ENCODE measurements at places on chromosomes 3 and 15.

DNA sequence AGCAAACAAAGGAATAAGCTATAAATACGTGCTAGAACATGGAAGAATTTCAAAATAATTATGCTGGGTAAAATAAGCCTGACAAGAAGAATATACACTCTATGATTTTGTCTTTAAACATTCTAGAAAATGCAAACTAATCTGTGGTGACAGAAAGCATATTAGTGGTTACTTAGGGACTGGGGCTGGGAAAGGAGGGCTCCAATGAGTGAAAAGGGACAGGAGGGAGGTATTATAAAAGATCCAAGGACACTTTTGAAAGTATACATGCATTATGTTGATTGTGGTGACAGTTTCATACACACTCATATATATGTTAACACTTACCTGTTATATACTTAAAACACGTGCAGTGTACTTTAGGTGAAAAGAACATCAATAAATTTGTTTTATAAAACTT, 23.0 kb downstream of the MYH15 start:
- DNase-seq: no peak

DNA sequence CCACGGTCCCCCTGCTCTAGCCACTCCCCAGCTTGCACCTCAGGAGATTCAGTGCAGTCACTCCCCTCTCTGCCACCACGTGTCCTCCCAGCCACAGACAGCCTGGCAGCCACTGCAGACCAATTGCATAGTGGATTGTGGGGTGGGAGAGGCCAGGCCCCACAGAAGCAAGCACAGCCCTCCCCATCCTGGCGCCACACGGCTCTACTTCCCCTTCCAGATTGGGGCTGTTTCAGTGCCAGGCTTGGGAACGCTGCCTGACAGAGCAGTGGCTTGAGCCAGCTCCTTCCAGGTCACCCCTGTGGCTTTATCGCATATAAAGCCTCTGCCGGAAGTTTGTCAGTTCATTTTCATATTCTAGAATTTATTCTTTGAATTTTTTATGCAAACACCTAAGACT, 90.7 kb downstream of the TMEM266 start:
- DNase-seq: peak; percentile 41

DNA sequence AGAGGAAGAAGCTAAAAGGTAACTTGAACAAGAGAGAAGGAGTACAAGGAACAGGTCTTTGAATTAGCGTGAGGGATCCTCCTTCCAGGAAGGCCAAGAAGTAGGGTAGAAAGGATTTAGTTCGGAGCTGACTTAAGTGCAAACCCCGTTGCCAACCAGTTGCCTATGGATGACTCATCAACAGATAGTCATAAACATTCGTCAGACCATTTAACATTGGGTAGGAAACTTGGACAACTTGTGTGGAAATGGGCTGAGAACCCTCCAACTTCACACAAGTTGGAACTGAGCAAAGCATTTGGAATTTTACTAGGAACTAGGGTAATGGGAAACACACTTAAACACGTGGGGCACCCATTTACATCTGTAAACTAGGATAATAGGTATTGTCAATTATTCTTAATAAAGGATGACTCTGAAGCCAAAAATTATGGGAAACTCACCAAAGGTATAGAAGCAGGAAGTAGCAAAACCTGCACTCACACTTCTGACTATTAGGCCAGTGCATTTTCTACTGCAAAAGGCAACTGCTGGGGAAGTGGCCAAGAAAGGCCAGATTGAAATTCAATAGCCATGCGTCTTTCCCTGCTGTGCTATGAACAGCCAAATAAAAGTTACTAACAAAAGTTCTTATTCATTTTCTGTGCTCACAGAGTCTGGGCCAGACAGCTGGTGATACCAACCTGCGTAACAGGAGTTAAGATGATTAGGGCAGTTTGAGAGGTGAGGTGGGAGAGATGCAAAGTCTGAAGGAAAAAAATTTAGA, 174.5 kb upstream of the TMC3 start:
- peak; percentile 13 for DNase-seq

GRCh38 chr3:141646760-141647561, 91.1 kb upstream of the RNF7 start:
- DNase-seq: no peak

DNA sequence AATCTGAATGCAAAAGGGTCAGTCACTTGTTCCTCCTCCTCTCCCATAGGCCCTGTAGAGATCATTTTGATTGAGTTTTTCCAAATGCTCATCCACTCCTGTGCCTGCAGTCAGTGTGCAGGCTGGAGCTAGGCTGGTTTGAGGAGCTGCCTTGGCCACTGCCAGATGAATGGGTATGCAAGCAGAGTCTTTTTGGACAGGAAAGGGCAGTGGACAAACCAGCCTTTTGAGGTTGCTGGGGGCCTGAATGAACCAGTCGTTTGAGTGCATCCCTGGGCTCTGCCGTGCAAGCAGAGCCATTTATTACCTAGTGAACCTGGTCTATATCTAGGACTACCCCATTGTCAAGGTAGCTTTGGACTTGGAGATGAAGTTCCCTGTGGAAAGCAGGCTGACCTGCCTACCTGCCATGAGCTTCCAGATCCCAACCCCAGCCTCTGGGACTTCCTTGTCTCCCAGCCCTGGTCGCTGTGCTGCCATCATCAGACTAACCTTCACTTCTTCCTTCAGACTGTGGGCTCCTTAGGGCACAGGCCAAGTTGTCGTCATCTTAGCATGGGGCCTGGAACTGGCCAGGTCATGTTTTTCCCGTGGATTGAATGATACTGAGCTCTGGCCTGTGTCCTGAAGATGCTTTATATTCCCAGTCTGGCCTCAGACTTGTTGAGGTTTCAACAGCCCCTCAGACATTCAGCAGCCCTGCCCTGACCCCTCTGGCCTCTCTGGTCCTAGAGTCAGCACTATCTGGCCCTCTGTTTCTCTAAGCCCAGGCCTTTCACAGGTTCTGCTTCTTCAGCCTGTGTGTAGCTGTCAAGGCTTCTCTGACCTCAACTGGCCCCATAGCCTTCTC, 55.5 kb upstream of the PRR23C start:
- DNase-seq: no peak

DNA sequence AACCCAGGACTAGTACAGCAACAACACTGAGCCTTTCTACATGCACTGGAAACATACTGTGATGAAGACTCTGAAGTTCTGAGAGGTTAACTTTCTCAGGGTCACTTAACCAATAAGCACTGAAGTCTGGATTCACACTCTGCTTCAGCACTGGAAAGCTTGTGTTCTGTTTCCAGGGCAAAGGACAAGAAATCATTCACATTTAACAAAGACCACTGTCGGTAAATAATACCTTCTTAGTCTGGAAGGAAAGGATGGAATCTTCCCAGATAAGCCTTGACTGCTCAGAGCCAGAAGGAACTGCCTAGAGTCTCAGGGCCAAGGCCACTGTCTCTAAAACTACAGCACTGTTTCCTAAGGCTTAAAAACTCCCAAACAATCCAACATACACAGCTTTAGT, 4.3 kb upstream of the GLYCTK start:
- no peak for DNase-seq

GRCh38 chr15:57405133-57405532, 28.8 kb downstream of the CGNL1 start:
- DNase-seq: no peak

- no peak for DNase-seq
These were observed 218.9 kb downstream of the SV2B start for GRCh38 chr15:91318931-91319330.

GRCh38 chr3:140128631-140129030, 193.6 kb downstream of the CLSTN2 start:
- peak; percentile 44 for DNase-seq

- no peak for DNase-seq
These were observed 396.4 kb downstream of the NLGN1 start for GRCh38 chr3:173793963-173794362.

DNA sequence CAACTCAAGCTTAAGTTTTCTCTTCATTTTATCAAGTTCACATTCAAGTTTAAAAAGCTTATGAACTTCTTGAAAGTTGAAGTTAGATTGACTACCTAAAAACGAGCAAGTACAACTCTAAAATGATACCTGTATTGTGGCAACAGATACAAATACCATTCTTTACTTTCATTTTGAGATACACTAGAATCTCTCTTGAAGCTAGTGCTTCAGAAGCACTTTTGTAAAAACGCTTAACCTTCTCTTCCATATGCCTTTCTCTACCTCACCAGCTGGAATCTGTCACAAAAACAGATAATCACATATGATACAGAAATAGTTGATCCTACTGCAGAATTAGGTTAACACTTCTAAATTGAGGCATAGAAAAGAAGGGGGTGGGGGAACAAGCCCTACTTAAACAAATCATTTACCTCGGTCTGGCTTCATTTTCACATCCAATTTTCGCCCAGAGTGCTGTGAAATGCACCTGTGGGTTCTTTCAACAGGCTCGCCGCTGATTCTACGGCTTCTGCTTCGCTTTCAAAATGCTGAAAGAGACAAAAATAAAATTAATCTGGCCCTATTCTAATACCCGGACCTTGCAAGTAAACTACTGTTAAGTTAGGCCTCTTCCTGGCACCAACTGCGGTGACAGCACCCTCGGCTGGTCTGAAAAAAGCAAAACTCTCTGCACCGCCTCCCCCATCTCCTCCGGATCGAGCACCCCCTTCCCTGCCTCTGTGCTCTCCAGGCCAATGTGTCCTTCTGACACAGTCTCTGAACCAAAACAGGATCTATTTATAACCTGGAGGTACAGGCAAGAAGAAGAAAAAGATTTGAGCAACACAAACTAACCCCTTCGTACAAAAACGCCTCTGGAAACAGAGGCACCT, 1.4 kb downstream of the ATOSA start:
- DNase-seq: peak; percentile 54

DNA sequence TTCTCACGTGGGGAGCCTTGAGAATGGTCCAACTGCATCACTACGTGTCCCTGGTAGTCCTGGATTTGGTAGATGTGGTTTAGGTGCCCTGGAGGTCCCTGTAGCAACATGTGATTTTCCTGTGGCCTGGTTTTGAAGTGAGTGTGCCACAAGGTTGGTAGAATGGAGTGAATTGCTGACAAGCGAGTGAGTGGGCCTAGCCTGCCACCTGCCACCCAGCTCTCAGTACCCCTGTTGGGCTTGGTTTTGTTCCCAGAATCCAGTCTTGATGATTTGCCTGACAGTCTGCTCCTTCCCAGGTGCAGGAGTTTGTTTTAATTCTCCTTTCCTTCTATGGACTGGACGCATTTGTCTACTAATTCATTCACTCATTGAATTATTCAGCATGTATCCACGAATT, 19.4 kb downstream of the RPLP1 start:
- DNase-seq: no peak

GRCh38 chr15:39474657-39475056, 106.2 kb upstream of the THBS1 start:
- DNase-seq: no peak

DNA sequence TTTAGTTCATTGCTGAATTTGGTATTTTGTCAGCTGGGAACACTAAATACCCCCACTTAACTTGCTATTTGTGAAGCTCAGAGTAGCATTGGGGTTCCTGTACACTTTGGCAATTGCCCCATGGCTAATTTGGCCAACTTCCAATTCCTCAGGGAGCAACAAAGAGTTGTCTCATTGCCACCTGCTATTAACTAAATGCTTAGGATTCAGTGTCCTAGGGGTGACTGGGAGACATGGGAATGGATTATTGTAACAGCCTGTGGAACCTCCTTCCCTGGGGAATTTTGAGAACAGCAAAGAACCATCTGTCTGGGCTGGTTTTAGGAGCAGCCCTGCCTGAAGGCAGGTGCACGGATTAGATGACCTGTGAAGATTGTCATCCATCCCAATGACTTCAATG, 437.4 kb upstream of the TPRG1 start:
- DNase-seq: no peak

GRCh38 chr3:141469720-141470119, 17.1 kb upstream of the RASA2 start:
- no peak for DNase-seq

GRCh38 chr3:81249540-81250029, 511.9 kb downstream of the GBE1 start:
- no peak for DNase-seq

DNA sequence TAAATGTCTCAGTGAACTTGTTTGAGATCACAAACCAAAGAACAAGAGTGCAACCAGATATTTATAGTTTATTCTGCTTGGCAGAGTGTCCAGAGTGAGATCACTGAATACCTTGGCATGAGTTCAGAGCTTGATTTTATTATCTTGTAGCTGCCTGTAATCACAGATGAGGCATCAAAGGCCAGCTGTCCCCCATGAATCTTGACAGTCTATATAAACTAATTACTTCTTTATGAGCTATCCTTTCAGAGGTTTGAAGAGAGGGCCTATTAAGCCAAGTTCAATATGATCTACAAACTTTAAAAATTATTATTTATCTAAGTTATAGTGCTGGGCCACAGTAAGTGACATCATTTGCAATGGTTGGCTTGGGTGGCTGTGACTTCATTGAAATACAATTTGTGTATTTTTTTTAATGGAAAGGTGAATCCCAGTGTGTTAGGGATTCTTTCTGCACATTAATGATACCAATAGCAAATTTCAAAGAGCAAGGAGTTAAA, 251.5 kb downstream of the CLSTN2 start:
- peak; percentile 48 for DNase-seq

DNA sequence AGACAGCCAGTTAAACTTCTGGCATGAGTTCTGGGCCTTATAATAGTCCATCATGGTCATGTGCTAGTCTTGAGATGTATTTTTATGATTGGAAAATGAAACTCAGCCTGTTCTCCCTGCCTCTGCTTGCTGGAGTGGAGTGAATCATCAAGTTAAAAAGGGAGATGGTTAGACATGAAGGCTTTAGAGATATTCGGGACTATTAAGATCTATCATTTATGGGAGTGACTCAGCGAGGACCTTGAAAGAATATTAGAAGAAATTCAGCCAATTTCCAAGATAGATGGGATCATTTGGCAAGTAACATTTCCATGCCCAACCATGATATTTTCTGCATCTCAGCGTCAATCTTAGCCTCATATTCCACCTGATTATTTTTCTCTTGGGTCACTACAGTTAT, 79.8 kb downstream of the AGBL1 start:
- DNase-seq: no peak

- DNase-seq: no peak
These were observed 24.8 kb upstream of the PDCD6IP start for GRCh38 chr3:33773637-33774036.

DNA sequence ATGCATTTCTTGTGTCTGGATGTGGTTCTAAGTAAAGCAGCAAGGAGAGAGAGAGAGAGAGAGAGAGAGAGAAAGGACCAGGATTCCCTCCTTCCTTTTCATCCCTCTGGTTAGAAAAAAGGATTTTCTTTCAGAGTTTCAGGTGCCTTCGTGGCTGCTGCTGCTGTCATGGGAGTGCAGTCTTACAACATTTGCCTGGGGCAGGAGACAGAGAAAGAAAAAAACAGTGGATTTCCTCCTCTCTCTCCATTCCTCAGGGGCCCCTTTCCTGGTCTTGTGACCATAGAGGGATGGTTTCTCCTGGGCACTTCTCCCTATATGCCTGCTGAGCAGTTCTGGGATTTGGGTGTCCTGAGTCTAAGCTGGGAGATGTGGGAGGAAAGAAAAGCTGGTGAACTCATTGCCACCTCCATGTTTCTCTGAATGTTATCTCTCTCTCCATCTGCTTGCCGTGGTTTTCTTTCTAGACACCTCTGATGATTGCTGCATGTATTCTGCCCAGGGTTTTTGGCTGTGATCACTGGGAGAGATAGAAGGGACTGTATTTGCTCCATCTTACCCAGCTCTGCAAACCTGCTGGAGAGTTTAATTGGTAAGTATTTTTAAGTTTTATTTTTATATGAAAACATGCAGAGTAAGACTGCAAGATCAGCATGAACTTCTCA, 142.4 kb upstream of the RGMA start:
- no peak for DNase-seq

Measured in midbrain (tissue), 1 donor.